ENCODE measurements at places on chromosomes 7 and 10.

DNA sequence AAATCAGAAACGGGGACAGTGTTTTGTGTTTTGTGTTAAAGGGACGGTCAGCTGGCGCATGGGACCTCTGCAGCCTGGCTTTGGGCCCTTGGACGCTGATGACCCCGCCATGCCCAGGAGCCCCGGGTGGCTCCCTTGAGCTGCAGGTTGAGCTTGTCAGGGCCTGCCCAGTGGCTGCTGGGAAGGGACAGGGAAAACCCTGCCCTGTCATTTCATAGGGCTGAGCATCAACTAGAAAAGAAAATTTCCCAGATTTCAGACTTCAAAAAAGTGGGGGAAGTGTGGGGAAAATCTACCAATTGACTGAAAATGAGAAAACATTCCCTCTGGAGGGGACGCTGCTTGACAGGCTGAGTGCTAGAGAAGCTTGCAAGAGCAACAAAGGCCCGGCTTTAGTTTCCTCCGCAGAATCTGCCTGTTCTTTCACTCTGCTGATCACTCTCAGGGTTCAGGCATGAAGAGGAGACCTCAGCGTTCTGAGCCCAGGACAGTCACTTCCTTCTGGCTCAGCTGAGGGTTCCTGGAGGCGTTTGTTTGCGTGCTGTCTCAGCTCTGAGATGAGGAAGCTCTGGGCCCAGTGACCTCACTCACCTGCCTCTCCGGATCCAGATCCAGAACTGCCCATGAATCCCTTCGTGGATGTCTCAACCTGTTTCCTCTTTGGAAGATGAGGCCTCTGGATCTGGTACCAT lies 18.6 kb upstream of the DNAJB6 start:
- DNase-seq = no peak

- DNase-seq = no peak
Observed at GRCh38 chr7:81383846-81384245, 386.0 kb downstream of the HGF start.

GRCh38 chr10:128779416-128779815 lies 653.2 kb upstream of the MKI67 start:
- no peak for DNase-seq

GRCh38 chr10:89245802-89246201 lies 5.8 kb downstream of the LIPA start:
- DNase-seq = no peak

DNA sequence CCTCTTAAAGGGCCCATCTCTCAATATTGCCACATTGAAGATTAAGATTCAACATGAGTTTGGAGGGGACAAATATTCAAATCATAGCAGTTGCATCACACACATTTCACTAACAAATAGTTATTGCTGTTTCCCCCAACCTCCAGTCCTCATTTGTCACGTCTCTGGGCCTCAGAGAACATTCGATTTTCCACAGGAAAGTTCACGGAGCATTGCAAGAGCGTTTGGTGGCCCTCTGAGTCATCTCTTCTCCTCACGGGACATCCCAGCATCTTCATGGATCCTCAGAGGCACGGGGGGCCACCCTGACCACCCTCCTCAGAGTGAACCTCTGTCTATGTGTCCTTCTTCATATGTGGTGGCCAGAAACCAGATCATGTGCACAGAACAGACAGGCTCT lies 50.3 kb upstream of the CHST15 start:
- DNase-seq = no peak

GRCh38 chr7:117962366-117962994 lies 89.2 kb upstream of the CTTNBP2 start:
- no peak for DNase-seq

DNA sequence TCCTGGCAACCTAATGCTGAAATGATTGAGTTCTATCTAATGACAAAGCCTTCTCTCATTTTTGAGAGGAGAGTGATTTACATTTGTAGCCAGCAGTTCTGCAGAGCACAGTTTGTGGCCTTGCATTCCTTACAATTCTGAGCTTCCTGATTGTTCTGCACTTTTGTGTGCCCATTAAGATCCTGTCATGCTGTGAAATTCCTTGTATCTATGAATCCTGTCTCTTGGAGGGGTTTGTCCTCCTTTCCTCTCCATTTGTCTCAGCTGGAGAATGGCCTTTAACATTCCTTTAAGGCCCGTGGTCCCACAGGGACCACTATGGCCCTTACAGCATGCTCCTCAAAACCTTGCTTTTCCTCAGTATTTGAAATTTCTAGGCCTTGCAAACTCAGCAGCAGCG lies 10.4 kb downstream of the KLHL7 start:
- peak; percentile 56 for DNase-seq

GRCh38 chr10:79409726-79410085 lies 35.7 kb downstream of the ZCCHC24 start:
- no peak for DNase-seq

DNA sequence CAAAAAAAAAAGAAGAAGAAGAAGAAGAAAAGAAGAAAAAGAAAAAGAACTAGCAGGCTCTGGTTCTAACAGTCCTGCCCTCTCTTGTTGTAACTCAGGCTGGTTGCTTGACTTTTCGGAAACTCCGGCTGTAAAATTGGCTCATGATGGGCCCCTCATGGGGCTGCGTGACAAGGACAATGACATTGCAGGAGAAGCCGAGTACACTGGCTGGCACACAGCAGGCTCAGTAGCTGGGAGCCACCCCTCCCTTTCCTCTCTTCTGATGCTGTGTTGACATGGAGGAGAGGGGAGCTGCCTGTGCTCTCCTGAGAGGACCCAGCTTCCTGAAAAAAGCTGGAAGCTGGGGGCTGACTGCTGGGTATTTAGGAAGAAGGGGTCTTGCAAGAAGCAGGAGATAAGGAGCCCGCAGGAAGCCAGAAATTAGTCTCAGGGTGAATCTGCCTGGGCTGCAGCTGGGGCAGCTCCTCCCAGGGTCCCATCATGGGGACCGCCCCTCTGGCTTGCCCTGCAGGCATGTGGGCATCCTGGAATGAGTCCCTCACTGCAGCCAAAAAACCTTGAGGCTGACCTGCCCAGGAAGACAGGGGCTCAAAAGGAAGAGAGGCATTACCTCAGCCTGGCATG lies 14.6 kb upstream of the GPR26 start:
- DNase-seq = no peak

- no peak for DNase-seq
Observed at GRCh38 chr7:80643336-80643915, 5.0 kb downstream of the CD36 start.

GRCh38 chr7:18224138-18224537 lies 196.5 kb upstream of the PRPS1L1 start:
- DNase-seq = no peak

- no peak for DNase-seq
Observed at GRCh38 chr7:135499818-135500217, 10.1 kb downstream of the CNOT4 start.

GRCh38 chr10:14617852-14618251 lies 156.8 kb downstream of the FAM107B start:
- no peak for DNase-seq

DNA sequence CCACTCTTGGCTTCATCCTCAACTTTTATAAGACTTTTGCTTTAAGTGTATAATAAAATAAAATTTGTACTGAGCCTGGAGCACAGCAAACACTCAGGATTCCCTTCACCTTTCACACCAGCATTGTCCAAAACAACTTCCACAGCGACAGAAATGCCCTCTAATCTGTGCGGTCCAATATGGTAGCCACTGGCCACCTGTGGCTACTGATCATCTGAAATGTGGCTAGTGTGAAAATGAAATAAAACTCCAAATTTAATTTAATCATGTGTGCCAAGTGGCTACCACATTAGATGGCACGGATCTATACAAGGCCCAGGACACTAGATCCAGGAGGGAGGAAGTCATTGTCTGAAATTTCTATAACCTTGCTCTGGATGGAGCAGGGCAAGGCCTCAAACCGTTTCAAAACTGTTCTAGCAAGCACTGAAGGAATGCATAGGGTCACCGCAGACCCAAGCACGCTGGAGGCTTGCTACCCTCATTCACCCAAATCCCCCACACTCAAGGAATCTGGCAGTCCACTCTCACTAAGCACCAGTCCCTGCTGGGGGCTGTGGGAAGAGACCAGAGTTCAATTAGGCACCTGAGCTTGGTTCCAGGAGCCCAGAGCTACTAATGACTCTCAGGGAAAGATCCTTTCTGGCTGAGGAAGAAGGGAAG lies 6.3 kb upstream of the MYO1G start:
- peak; percentile 30 for DNase-seq

- DNase-seq = peak; percentile 58
Observed at GRCh38 chr7:47739301-47739875, 157.5 kb upstream of the TNS3 start.

DNA sequence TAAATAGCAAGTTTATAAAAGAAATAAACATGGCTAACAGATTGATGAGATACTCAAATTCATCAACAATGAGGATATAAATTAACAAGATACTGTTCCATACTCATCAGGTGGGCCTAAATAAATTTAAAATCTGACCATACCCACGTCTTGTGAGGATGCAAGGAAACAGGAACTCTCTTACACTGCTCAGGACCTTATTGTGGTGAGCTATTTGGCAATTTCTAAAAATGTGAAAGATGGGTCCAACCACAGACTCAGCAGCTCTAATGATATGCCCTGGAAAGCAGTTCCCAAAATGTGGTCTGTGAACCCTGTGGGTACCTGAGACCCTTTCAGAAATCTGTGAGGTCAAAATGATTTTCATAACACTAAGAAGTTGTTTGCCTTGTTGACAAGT lies 21.5 kb downstream of the RPP38 start:
- DNase-seq = no peak

GRCh38 chr7:27192546-27193334 lies 7.2 kb downstream of the HOXA13 start:
- peak; percentile 22 for DNase-seq

GRCh38 chr7:119026391-119026790 lies 801.9 kb downstream of the ANKRD7 start:
- no peak for DNase-seq

Measured in ELF-1 (cell line).